Caudate nucleus (tissue), 63 donors: ENCODE measurements at places on chromosomes 4 and X.

DNA sequence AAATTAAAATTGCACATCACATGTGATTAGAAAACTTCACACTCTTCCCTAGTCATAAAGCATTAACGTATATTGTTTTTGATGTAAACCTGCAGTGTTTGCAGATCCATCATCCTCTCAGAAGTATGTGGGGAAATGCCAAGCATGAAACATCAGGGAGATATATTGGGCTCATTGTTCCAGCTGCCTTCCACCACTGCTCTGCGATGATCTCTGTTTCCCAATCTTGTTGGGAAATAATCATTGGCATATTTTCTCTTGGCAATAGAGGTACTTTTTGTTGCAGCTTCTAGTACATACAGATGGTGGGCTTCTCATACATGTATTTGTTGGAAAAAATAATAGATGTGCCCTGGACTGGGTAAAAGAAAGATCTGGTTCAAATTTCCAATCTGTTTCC is 466.3 kb upstream of the HS3ST1 start:
- DNase-seq: no peak

DNA sequence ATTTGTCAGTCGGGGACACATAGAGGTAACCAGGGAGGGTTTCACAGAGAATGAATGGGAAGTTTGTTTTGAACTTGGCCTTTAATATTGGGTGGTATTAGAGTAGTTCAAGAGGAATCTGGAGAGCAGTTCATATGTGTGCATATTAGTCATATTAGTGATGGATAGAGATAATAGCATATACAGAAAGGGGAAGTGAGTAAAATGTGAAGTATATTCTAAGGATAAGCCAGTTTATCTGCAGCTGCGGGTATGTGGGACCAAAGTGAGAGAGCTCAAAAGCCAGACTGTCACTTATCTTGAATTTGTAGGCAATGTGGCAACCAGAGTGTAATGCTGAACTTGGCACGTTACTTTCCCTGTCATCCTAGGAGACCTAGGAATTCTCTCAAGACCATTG is 169.9 kb downstream of the AFF2 start:
- DNase-seq: no peak

- DNase-seq: no peak
Measured at GRCh38 chr4:141567326-141567915, 69.0 kb upstream of the IL15 start.

DNA sequence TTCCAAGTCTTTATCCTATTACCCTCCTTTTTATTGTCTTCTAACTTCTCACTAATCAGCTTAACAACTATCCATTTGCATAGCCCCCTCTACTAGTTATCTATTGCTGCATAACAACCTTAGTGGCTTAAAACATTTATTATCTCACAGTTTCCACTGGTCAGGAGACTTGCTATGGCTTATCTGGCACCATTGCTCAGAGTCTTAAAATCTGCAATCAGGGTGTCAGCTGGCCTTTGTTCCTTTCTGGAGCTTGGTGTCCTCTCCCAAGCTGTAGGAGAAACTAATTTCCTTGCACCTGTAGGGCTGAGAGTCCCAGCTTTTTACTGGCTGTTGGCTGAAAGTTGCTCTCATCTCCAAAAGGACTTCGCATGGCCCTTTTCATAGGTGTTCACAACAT is 137.0 kb upstream of the SMIM31 start:
- DNase-seq: no peak

- DNase-seq: no peak
Measured at GRCh38 chr4:108821351-108821930, 58.6 kb upstream of the ETNPPL start.

DNA sequence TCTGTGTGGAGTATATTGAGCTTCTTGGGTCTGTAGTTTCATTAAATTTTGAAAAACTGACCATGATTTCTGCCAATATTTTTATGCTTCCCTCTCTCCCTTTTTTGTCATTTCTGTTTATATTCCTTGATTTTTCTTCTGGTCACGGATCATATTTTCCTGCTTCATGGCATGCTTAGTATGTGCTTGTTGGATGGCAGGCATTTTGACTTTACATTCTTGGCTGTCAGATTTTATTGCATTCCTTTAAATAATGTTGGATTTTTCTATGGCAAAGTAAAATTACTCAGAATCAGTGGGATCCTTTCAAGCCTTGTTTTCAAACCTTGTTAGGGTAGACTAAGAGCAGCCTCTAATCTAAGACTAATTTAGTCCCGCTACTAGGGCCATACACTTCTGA is 531.8 kb downstream of the IL15 start:
- DNase-seq: no peak

DNA sequence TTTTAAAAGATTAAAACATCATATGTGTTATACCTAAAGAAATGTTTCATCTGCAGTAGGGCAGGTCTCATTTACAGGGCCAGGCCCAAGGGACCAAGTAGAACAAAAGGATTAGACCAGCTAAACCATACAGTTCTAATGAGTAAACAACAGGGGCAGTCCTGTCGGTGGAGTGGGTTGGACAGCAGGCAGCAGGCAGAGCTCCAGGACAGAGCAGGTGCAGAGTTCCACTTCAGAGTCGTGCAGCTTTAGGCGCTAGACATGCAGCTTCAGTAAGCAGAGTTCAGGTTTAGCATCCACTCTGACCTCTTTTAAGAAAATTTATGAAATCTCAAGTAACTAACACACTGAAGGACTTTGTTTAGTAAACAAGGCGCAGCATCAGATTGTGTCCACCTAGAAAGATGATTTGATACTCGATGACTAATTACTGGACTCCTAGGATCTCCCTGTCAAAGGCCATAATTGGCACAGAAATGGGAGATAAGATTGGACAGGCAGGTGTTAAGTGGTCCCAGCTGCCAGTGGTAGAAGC is 487.7 kb upstream of the INTU start:
- no peak for DNase-seq

DNA sequence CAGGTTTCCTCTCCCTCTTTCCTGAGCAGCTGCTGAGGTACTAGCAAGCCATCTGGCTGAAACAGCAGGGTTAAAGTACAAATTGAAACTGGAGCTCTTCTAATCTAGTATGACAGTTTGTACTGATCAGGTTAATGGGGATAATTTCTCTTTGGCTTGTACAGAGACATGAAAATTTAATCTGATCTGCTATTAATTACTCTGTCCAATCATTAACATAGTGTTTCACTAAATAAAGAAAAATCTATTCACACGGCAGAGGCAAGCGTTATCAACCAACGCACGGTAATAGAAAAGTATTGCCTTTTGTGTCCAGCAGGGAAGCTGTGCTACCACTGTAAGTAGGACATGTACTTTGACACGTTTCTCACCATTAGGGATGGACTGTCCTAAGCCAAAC is 71.1 kb downstream of the IGSF1 start:
- no peak for DNase-seq
